ENCODE measurements at places on chromosomes 6 and 20.

DNA sequence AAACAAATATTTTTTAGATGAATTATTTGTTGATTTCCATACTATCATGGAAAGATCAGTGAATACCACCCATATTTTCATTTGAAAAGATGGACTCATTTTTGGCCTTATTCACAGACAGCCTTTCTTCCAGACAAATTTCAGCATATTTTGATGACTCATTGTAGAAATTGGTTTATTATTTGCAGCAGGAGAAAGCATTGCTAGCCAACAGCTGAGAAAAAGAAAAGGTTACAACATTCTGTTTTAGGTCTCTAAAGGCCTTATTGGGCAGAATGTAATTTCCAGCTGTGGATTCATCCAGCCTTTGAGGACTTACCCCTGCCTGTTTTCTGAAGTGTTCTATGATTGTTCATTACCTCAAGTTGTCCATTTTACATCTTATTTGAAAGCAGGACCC, 201.9 kb downstream of the PLCB4 start:
- DNase-seq = no peak

DNA sequence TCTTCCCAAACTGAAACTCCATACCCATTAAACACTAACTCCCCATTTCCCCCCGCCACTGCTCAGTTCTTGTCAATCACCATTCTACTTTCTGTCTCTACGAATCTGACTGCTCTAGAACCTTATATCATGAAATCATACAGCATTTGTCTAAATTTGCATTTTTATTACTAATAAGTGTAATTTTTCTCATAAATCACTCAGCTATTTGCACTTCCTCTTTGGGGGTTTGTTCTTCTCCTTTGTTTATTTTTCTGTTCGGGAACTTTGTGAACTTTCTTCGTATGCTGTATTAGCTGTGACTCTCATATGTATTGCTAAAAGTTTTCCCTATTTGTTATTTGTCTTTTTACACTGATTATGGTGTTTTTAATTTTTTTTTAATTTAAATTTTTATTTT, 152.2 kb downstream of the SLC16A10 start:
- no peak for DNase-seq

- no peak for DNase-seq
Observed at GRCh38 chr20:33702861-33703260, 16.7 kb upstream of the E2F1 start.

- DNase-seq = peak; percentile 22
Observed at GRCh38 chr20:36399147-36399968, 93.2 kb downstream of the DLGAP4 start.

- DNase-seq = no peak
Observed at GRCh38 chr6:166162599-166163342, 4.9 kb downstream of the TBXT start.

GRCh38 chr6:109229536-109229935, 134.2 kb downstream of the CEP57L1 start:
- no peak for DNase-seq

GRCh38 chr20:57695012-57695411, 14.8 kb downstream of the PMEPA1 start:
- DNase-seq = no peak

- no peak for DNase-seq
Observed at GRCh38 chr20:56575157-56575556, 42.1 kb downstream of the FAM209B start.
